NCI-H187 treated with DMSO at 0.1 percent for 48 hours (cell line): ENCODE measurements at places on chromosomes 13 and 19.

DNA sequence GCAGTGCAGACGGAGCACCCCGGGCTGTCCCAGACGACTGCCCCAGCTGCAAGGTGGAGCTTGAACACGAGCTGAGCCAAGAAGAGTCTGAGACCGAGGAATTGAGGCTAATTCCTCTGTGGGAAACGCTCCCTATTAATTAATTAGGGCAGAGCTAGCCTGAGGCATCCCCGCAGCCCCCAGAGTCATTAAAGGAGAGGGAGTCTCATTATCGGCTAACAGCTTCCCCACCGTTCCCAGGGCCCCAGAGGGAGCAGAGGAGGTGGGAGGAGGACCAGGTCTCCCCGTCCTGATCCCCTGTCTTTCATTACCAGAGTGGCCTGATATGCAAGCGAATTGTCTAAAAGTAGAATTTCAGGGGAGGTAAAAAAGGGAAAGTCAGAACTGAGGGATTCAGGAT, 13.1 kb upstream of the SLC1A6 start:
- DNase-seq = no peak

GRCh38 chr13:93603043-93603442, 376.4 kb downstream of the GPC6 start:
- no peak for DNase-seq

- no peak for DNase-seq
Observed at GRCh38 chr19:18865973-18866799, 29.8 kb downstream of the CERS1 start.

- DNase-seq = no peak
Observed at GRCh38 chr13:67299072-67299635, 69.0 kb upstream of the PCDH9 start.

- no peak for DNase-seq
Observed at GRCh38 chr13:105202354-105202753, 1333.1 kb downstream of the EFNB2 start.

GRCh38 chr13:63425131-63425530, 2009.5 kb upstream of the PCDH20 start:
- DNase-seq = no peak
